Stimulated activated CD8-positive, alpha-beta memory T cell treated with anti-CD3 and anti-CD28 coated beads, Interleukin-2, amount 100 ng/mL, for 48 hours (primary cell): ENCODE measurements at places on chromosomes 6 and 20.

DNA sequence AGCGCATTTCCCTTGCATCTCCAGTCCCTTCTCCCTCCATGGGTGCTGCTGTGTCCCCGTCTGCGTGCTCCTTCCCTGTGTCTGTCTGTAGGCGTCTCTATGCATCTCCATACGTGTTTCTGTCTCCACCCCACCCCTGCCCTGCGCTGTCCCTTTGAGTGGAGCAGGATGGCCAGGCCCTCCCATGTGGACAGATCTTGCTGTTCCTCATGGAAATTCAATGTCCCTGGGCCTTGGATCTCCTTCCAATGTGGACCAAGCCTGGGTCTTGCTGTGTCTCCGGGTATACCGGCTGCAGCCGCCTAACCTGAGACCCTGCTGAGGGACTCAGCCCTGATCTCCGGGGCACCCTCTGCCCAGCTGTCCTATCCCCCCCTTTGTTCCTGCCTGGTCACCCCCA, 172.7 kb downstream of the BMP7 start:
- no peak for DNase-seq

- no peak for DNase-seq
Measured at GRCh38 chr6:925656-926213, 232.8 kb upstream of the EXOC2 start.

DNA sequence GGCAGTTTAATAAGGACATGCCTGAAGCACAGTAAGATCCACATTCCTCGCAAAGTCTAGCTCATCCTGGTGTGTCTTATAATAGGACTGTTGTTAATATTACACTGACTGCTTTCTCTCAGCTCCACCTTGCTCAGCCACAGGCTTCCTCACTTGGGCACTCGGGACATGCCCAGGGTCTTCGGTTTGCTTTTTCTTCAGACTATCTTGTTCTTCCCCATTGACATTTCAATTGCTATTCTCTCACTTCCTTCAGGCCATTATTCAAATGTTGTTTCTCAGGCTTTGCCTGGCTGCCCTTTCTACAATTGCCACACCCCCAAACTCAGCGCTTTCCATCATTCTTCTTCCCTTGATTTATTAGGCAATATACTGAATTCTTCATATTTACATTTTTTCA, 274.8 kb upstream of the RGS17 start:
- no peak for DNase-seq

- DNase-seq, result peak; percentile 94
Measured at GRCh38 chr6:26532699-26533531, 5.3 kb upstream of the HMGN4 start.

DNA sequence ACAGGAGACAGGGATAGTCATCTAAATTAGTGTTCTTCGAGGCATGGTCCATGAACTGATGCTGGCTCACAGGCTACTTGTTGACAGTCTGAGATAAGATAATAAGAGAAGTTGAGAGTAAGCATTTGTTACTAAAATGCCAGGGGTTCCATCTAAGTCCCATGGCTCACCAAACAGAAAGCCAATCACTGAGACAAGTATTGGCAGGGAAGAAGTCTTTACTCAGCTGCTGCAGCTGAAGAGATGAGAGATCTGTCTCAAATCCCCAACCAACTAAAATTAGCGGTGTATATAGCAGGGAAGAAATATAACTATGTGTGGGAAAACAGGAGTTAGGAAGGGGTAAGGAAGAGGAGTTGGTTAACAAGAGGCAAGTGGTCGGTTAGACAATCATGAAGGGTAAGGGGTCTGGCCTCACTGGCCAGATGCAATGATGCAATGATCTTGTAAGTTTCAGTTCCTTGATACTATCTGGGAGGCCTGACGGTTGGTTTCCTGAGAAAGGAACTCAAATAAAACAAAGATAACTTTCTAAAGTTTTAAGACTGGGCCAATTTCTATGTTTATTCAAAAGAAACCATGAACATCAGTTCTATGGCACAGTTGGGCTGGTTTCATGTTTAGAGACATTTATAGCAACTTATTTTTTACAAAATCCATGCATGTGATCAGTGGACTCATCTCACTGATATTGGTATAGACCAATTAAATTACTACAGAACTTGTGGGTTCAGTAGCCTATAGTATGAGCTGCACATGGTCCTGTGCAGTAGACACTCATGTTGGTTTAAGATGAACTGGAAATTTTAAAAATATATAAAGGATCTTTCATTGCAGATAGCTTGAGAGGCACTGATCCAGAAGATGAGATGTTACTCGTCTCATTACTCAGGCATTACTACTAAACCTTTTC, 9.9 kb upstream of the HEBP2 start:
- no peak for DNase-seq

GRCh38 chr6:110999634-111000270, 17.9 kb downstream of the RPF2 start:
- no peak for DNase-seq

GRCh38 chr20:63072991-63073737, 66.4 kb upstream of the BHLHE23 start:
- DNase-seq, result no peak

GRCh38 chr6:38632490-38632889, 7.2 kb downstream of the BTBD9 start:
- DNase-seq, result no peak

DNA sequence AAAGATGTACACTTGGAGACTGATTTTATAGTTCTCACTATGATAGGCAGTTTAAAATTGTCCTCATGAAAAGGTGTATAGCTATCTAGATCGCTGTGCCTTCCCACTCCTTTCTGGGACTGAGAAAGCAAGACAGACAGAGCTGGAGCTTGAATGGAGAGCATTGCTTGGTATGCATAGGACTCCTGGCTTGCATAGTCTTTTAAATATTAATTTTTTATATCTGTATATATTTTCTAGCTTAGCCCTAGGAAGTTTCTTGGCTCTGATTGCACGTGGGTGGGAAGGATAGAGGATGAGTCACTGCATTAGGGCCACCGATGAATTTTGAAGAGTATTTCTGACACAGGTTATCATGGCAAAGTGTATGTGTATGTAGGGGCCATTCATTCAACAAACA, 150.0 kb upstream of the SPACA1 start:
- DNase-seq, result no peak

DNA sequence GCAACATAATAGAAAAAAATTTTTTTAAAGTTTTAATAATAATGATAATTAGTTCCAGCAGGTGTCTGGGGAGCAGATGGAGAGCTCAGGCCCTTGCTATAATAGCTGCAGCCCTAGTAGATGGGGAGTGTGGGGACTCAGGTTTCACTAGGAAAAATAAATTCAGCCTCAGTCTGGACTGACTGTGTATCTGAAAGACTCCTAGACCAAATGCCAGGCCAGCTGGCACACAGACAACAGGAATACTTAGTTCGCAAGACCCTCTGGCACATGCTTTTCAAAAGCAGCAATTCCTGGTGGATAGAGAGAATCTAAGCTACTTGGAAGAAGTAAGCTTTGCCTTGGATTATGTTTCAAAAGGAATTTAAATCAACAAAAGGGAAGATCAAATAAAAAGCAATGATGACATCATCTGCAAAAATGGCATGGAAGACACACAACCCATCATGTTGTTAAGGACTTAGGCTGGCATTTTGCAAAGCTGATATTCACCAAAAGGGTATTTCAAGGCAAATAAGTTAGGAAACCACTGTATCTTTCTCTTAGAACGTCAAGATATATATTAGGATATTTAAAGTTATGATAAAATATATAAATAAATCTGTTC, 107.8 kb downstream of the RNGTT start:
- DNase-seq, result no peak

DNA sequence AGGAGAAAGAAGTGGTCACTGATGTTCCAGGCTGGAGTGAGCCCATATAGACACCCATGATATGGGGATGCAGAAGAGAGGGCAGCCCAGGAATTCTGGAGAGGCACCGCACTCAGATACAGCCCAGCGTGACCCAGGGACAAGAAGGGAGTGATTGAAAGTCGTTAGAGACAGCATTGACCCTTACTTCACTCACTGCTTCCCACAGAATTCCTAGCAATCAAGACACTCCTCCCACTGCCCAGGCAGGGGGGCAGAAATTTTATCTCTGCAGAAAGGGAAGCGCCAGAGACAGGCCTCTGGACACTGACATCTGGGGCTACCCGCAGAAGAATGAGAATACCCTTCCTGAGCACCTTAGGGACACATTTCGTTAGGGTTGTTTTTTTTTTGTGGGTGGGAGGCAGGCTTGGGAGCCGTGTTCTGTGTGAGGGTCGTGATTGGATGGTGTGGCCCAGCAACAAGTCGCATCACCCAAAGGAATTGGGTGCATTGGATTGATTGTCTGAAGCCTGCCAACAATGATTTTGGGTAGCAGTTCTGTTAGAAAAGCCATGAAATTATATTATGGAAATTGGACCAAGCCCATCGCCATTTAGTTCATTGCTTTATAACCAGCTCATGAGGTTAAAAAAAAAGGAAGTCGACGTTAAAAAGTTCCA, 45.9 kb upstream of the MAP3K4 start:
- no peak for DNase-seq

DNA sequence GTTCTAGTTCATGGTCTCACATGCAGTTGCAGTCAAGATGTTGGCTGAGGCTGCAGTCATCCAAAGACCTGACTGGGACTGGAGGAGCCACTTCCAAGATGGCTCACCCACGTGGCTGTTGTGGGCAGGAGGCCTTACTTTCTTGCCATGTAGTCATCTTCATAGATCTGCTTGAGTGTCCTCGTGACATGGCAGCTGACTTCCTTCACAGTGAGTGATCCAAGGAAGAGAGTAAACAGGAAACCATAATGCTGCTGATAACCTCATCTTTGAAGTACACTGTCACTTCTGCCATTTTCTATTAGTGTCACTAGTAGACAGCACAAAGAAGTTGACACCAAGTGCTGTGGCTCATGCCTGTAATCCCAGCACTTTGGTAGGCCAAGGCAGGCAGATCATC, 40.1 kb upstream of the AKIRIN2 start:
- peak; percentile 10 for DNase-seq

GRCh38 chr6:115310156-115310555, 750.5 kb downstream of the FRK start:
- no peak for DNase-seq

DNA sequence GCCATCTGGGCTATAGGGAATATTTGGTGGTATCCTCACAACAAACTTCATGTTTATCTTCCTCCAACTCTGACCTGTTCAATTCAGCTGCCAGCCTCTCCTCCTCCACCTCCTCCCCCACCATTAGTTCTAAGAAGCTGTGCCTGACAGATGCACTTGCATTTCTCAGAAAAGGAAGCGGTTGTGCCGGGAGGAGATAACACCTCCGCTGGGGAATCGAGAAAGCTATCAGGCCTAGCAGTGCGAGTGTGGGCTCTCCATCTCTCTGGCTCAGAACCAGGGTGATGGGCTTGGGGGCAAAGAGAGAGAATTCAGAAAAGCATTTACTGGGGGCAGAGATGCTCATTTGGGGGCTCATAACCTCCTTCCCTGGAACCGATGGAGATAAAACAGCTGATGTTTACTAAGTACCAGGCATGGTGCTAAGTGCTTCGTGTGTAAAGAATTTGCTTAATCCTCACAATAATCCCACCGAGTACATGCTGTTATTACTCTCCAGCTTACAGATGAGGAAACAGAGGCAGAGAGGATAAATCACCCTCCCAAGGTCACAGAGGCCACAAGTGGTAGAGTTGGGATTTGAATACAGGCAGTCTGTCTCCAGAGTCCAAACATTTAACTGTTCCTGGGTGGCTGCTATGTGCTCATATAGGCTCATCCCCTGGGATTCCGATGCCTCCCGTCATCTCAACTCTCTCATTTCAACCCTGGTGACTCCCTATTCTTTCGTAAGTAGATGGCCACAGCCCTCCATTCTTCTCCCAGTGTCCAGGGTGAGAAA, 38.3 kb downstream of the COX4I2 start:
- DNase-seq, result peak; percentile 43

GRCh38 chr6:161215876-161216615, 57.8 kb downstream of the AGPAT4 start:
- no peak for DNase-seq

DNA sequence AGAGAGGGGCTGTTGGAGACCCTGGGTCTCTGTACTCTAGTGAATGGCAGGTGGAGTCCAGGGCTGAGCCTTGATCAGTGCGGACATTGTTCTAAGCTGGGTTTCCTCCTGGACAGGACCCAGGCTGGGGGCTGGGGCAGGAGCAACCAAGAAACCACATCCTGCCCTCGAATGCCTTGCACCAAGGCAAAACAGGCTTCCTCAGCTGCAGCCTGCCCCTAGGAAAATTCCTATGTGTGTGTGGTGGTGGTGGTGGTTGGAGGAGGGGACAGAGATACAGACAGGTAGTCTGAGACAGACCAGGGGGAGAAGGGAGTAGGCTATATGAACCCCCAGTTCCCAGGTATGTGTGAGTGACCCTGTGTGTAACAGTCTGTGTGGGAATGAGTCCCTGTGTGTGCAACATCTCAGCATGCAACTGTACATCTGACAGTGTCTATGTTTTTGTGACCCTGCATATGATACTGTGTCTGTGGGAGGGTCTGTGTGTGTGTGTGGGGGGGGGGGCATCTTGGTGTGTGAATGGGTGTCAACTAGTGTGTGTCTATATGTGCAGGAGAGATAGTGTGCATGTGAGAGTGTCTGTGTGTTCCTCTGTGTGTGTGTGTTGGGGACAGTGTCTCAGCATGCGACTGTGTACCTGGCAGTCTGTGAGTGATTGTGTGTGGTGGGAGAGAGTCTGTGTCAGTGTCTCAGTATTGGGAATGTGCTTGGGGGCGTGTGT, 3.0 kb downstream of the GLP1R start:
- DNase-seq, result no peak

DNA sequence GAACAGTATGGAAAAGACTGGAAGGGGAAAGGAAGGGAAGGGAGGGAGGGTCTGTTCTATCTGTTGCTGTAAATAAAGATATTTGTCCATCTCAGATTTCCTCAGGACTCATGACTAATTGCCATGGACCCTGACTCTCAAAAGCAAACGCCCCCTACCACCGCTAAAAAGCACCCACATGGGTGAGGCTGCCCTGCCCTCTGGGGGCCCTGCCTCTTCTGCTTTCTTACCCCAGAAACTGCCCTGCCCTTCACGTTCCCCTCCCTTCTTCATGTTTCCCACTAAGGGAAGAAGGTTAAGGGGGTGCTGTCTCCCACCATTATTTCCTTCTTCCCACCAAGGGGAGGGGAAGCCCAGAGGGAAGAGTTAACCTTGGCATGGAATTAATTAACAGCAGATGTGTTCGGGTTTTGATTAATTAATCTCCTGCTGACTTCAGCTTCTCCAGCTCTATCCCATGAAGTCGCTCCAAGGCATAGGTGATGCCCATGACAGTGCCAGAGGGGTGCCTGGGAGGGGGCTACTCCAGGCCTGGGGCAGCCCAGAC, 16.0 kb downstream of the MDFI start:
- DNase-seq, result no peak

DNA sequence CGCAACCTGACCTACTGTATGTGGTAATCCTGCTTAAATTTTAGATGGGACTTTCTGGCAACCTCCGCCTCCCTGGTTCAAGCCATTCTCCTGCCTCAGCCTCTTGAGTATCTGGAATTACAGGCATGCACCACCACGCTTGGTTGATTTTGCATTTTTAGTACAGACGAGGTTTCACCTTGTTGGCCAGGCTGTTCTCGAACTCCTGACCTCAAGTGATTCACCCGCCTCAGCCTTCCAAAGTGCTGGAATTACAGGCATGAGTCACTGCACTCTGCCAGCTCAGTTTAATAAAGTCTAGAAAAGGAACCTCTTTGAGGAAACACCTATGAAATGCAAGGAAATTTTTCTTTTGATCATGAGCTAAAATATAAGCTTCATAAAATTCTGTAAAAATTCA, 9.0 kb upstream of the PLCB4 start:
- DNase-seq, result no peak
